Breast epithelium (tissue), 4 donors: ENCODE measurements at places on chromosomes 1 and 21. TPM values are rescaled to one million over a fixed set of nuclear protein-coding genes. Genes with fewer than 3 reads are reported as not detected.

DNA sequence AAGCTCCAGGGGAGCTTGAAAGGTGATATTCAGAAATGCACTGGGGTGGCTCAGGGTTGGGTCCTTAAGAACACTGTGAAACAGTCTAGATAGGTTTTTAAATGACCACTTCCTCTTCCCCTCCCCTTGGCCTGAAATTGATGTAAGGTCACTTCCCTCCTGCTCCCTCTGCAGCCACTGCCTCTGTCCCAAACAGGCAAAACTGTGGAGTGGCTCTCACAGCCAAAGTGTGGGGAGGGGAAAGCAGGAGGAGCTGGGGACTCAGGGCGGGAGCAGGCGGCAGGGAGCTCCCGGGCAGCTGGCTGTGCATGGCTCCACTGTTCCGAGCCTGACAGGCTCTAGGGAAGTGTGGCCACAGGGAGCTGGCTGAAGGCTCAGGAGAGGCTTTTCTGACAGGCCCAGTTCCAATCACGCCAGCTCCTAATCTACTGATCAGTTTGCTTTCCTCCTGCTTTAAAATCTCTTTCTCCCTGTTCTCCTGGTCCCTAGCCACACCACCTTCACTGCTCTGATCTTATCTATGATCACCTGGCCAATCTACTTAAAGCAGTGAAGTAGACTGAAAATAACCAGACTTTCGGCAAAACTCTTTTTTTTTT, 5.1 kb upstream of the CSRP1 start:
- H3K27ac ChIP-seq = peak overlapping the region; percentile 90
- DNase-seq = no peak
- peaks cover 7% of the 10 kb centered on the region for H3K4me1 ChIP-seq
- H3K4me3 ChIP-seq = peak overlapping the region; percentile 4
- H3K27me3 ChIP-seq = no peaks in the 10 kb centered on the region

- H3K36me3 ChIP-seq = no peaks in the 10 kb centered on the region
- H3K27ac ChIP-seq = no peak overlapping the region
- H3K27me3 ChIP-seq = no peaks in the 10 kb centered on the region
- no peaks in the 10 kb centered on the region for H3K4me1 ChIP-seq
- H3K4me3 ChIP-seq = no peak overlapping the region
Observed at GRCh38 chr1:230122366-230123279, 55.6 kb downstream of the GALNT2 start.

- H3K27me3 ChIP-seq = no peaks in the 10 kb centered on the region
- no peaks in the 10 kb centered on the region for H3K4me1 ChIP-seq
- no peaks in the 10 kb centered on the region for H3K36me3 ChIP-seq
- no peak for DNase-seq
Observed at GRCh38 chr1:59564192-59564891, 250.4 kb upstream of the HOOK1 start.

- H3K27ac ChIP-seq = no peak overlapping the region
- no peaks in the 10 kb centered on the region for H3K36me3 ChIP-seq
- H3K4me1 ChIP-seq = no peaks in the 10 kb centered on the region
- H3K4me3 ChIP-seq = no peak overlapping the region
- no peaks in the 10 kb centered on the region for H3K27me3 ChIP-seq
Observed at GRCh38 chr1:176466514-176466913, 3.5 kb downstream of the PAPPA2 start.

DNA sequence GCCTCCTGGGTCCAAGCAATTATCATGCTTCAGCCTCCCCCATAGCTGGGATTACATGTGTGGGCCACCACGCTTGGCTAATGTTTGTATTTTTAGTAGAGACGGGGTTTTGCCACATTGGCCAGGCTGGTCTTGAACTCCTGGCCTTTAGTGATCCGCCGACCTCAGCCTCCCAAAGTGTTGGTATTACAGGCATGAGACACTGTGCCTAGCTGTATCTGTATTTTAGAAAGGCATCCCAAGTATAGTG, 69.3 kb downstream of the NKAIN1 start:
- H3K36me3 ChIP-seq = no peaks in the 10 kb centered on the region
- no peak overlapping the region for H3K4me3 ChIP-seq
- no peak for DNase-seq
- no peaks in the 10 kb centered on the region for H3K27me3 ChIP-seq

- H3K36me3 ChIP-seq = no peaks in the 10 kb centered on the region
- H3K4me3 ChIP-seq = no peak overlapping the region
- DNase-seq = no peak
- no peaks in the 10 kb centered on the region for H3K27me3 ChIP-seq
Observed at GRCh38 chr1:243855616-243856318, 5.7 kb upstream of the AKT3 start.

DNA sequence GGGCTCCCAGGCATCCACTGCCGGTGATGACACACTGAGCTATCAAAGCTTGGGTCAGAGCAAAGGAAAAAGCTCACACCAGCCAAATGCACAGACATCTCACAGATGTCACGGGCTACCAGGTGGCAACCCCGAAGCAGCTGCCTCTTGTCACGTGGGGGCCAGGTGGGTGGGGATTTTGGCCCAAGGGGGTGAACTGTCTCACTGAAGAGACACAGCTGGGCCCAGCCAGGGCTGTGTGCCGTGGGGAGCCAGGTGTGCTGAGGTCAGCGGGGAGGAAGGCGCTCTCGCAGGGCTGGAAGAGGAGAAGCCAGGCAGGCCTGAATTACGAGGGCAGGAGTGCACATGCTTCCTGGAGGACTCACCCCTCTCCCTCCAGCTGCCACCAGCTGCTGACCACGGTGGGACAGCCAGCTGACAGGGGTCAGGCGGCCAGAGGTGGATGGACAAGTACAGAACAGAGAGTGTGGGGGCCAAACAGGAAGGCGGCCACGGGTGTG, 32.4 kb downstream of the KCNN3 start:
- DNase-seq = no peak
- H3K4me1 ChIP-seq = no peaks in the 10 kb centered on the region
- no peaks in the 10 kb centered on the region for H3K36me3 ChIP-seq

Gene NME7
- 13.0 TPM for total RNA-seq

Gene SLC1A7
- total RNA-seq = not detected
